Epithelial cell of prostate (primary cell): ENCODE measurements at places on chromosomes 11 and 22.

DNA sequence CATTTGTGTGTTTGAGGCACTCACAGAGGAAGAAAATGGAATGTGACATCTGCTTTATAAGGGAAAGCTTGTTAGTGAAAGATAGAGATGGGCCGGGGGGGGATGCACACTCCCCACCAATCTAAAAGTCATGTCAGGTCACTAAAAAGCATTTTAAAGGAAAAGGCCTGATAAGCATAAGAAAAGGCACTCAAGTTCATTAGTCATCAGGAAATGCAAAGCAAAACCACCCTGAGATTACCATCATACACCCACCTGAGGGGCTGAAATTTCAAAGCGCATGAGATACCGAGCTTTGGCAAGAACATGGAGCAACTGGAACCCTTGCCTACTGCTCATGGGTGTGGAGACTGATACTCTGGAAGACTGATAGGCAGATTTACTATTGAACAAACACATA is 77.9 kb upstream of the ANO1 start:
- no peak for DNase-seq

DNA sequence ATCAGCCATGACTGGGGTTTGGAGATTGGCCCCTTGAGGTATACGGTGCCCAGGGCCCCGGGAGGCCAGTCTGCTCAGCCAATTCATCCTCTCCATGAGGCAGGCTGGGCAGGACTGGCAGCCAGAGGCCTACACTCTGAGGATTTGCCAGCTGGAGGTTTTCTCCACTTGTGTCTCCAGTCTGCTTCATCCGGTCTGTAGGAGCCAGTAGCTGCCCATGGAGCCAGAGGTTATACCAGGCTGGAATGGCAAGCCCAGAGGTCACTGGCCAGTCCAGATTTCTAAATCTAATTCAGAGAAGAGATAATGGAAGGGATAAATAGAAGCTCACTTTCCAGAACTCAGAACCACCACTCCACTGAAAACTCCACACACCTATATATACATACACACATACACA is 10.0 kb downstream of the FHIP1B start:
- DNase-seq = no peak

DNA sequence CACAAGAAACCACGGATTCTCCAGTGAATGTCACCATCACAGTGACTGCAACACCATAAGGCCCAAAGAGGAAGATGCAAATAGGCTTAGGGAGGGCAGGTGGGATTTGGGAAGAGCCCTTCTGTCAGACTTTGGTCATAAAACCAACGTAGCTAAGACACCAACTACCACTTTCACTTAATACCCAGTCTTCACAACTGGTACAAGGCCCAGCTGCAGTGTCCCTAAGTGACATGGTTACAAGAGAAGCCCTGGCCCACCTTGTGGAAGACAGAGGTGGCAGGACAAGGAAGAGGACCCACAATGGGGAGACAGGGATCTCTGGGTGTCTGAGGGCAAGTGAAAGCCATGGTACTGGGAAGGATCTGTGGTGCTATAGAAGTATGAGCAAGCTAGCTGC is 10.0 kb downstream of the VSIG10L2 start:
- DNase-seq = no peak

DNA sequence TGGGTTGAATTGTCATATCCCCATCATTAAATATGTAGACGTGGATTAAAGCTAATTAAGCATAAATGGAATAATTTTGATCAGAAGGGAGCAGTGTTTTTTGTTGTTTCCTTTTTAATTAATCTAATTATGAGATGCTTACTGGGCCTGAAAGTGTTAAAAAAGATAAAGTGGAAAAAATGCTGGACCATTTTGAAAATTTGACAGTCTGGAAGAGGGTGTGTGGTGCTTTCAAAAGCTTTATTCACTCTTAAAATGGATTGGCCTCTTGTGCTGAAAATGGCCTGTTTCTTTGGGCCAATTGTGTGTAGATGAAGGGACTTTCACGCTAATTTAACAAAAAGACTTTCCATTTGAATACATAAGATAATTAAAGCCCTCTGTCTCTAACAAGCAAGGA is 1.8 kb downstream of the TNRC6B start:
- no peak for DNase-seq

- DNase-seq = no peak
These were observed 38.0 kb upstream of the ARFGAP3 start for GRCh38 chr22:42895087-42895486.

DNA sequence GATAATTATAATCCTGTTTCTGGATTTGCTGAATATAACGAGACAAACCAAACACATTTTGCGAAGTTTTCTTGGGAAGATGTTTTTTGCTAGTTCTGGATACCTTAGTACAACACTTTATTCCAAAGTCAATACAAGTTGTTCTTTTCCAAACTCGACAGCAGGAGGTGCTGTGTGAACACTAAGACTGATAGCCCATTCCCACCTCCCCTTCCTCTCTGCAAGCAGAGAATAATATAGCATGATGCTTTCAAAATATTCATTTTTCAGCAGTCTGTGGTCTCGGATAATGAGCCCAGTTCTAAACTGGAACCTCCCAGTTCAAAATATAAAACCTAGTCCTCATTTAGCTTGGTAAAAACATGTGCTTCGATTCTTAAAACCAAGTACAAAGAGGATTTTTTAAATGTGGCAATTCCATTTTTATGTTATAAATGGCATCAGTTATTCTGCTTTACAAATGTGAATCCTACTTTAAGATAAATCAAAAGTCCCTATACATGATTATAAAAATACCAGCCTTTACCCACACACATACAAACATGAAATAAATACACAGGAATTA is 129.1 kb downstream of the DCDC1 start:
- peak; percentile 14 for DNase-seq

- DNase-seq = peak; percentile 85
These were observed 1564.8 kb upstream of the TENM4 start for GRCh38 chr11:81005595-81005994.

- no peak for DNase-seq
These were observed 17.0 kb upstream of the GRIK4 start for GRCh38 chr11:120494595-120494994.

- no peak for DNase-seq
These were observed 4.5 kb downstream of the CD81 start for GRCh38 chr11:2381494-2382128.
